ENCODE measurements at places on chromosomes 11 and 22.

GRCh38 chr11:86138958-86139357 lies 70.1 kb upstream of the PICALM start:
- peak; percentile 65 for DNase-seq

DNA sequence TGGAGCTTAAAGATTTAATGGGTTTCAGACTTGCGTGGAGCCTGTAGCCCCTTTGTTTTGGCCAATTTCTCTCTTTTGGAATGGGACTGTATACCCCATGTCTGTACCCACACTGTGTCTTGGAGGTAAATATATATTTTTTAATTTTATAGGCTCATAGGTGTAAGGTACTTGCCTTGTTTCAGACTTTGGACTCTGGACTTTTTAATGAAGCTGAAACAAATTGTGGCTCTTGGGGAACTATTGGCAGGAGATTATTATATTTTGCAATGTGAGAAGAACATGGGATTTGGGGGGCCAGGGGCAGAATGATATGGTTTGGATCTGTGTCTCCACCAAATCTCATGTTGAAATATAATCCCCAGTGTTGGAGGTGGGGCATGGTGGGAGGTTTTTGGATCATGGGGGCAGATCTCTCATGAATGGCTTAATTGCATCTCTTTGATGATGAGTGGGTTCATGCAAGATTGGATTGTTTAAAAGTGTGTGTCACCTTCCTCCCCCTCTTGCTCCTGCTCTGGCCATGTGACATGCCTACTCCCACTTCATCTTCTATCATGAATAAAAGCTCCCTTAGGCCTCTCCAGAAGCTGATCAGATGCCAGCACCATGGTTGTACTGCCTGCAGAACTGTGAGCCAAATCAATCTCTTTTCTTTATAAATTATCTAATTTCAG lies 74.1 kb upstream of the ARHGAP20 start:
- DNase-seq, result no peak

DNA sequence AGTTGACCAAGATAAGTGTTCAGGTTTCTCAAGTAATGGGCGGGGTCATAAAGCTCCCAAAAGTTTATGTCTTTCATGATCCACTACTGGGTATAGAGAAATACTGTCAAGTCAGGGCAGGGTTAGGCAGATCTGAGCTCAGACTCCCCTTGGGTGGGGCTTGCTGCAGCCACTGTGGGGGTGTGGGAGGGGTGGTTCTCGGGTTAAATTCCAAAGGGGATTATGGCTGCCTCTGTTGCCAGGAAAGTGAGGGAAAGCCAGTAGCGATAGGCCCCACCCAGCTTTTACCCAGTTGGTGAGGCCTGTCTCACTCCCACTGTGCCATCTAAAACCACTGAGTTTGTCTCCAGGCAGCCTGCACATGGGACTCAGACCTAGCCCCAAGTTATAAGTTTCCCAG lies 37.8 kb downstream of the DLG2 start:
- DNase-seq, result peak; percentile 2

- DNase-seq, result no peak
Measured at GRCh38 chr11:123227763-123228495, 32.9 kb upstream of the CLMP start.

Data from iris pigment epithelial cell (primary cell).